Putamen (tissue), 1 donor: ENCODE measurements at places on chromosomes 12 and 14.
A peak's percentile ranks its signal among the peaks of the same experiment; 100 is the strongest.

DNA sequence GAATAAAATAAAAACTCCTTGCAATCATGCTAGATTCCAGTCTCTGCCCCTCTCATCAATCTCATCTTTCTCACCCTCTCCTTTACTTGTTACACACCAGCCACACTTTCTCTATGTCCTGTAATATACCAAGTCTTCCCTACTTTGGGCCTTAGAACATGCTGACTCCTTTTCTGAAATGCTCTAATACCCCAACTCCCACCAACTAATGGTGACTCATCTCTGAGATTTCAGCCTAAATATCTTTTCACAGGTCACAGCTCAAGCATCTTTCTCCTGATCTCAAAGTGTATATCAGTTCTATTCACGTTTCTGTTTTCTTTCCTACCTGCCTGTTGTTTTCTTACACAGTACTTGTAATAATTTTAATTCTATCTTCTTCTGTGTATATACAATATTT is 378.9 kb upstream of the PRICKLE1 start:
- no peak for DNase-seq

- no peak for DNase-seq
These were observed 19.3 kb downstream of the SLC25A3 start for GRCh38 chr12:98612696-98613334.

- no peak for DNase-seq
These were observed 36.6 kb downstream of the DHX37 start for GRCh38 chr12:124952295-124952694.

- no peak for DNase-seq
These were observed 66.6 kb downstream of the LLPH start for GRCh38 chr12:66063916-66064315.

DNA sequence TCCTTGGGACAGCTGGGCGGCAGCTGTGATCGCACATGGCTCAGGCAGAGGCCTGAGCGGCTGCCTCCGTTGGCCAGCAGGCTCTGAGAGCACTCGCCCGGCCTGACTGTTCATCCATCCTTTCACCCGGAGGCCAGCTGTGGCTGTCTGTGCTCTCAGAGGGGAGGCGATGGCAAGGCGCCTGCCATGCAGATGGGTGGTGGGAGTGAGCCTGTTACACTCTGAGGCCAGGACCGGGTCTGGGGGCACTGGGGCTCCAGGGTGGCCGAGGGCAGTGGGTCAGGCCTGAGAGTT is 292.3 kb downstream of the TMEM121 start:
- DNase-seq = no peak

DNA sequence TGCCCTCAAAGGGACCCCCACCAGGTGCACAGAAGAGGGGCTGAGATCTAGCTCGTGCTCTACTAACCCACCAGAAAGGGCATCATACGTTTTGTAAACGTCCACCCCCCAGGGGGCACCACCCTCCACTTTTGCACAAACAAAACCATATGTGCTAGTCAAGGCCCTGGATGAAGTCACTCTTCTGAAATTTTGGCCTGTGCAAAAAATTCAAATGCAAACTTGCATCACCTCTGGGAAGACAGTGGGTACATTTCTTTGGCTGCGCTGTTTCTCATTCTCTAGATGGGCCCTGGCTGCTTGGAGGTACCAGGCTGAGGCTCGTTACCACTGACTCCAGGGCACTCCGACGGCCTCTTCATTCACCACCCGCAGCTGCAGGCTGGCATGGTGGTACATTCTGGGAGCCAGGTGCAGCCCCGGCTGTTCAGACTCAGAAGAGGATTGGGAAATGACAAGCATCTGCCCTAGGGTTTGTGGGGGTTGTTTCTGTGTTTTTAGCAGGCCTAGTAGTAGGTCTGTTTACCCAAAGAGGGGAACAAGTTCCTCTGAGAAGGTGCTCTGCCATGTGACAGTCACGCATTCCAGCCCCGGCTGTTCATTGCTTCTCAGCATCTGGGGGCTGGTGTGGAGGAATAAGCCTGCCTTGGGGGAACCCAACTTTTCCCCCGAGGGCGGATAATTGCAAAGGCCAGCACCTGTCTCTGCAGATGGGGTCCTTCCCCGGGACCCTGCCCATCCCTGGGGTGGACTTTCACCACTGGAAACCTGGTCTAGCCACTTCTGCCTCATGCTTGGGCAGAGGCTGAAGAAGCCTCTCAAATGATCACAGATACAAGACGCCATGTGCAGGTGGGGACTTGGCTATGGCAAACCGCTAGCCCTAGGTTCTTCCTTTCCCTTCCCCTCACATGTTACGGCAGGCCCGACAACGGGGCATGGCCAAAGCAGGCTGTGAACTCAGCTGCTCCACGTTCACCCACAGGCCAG is 147.6 kb downstream of the DPF3 start:
- DNase-seq = no peak

DNA sequence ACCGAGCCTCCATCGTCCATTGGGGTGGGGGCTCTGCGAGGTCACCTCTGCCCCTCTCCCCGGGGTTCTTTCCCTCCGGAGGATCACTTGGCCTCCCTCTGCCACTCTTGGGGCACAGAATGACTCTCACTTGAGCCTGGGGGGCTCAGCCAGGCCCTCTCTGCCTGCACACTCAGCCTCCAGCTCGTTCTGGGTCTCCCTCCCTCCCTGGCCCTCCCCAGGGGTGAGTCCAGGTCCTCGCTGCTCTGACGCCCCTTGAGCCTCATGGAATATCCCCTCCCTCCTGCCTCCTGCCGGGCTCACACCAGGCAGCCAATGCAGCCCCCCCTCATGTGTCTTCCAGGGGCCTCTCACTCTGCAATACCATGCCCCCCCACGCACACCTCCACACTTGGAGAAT is 17.7 kb upstream of the SFSWAP start:
- DNase-seq = no peak

DNA sequence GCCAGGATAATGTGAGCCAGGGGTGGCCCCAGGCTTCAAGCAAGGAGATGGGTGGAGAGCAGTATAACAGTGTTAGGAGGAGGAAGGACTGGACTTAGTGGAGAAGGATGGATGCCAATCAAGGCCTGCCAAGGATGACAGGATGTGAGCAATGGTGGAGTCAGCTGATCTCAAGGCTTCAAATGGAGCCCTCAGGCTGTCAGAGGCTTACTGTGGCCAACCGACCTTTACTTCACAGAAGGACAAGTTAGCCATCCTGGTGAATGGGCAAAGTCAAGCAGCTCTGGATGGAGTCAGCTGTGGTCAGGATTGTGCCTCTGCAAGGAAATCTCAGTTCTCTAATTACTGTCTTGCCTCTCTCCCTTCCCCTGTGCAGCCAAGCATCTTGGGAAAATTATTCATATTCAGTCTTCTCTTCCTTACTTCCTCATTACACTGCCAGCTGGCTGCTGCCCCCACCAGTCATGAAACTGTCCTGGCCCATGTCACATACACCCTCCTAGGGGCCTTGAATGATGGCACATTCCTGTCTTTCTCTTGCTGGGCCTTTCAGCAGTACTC is 7.6 kb upstream of the STAT6 start:
- no peak for DNase-seq

- no peak for DNase-seq
These were observed 1973.0 kb upstream of the FLRT2 start for GRCh38 chr14:83556746-83557453.

DNA sequence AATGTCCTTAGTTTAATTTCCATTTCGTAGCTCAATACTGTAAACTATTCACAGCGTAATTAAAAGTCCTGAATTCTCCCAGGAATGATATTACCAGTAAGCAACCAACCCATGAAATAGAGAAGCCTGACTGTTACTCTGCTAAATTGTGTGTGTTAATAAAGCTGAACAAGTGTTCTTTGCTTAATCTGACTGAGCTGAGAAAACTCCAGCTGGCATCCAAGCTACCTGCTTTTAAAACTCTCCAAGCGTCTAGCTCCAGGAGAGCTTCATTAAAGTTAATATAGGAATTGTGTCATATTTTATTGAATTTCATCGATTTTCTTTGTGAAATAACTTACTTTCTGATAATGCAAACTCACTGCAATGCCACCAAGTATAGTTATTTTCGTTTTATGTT is 524.4 kb downstream of the SLC16A7 start:
- DNase-seq = no peak

DNA sequence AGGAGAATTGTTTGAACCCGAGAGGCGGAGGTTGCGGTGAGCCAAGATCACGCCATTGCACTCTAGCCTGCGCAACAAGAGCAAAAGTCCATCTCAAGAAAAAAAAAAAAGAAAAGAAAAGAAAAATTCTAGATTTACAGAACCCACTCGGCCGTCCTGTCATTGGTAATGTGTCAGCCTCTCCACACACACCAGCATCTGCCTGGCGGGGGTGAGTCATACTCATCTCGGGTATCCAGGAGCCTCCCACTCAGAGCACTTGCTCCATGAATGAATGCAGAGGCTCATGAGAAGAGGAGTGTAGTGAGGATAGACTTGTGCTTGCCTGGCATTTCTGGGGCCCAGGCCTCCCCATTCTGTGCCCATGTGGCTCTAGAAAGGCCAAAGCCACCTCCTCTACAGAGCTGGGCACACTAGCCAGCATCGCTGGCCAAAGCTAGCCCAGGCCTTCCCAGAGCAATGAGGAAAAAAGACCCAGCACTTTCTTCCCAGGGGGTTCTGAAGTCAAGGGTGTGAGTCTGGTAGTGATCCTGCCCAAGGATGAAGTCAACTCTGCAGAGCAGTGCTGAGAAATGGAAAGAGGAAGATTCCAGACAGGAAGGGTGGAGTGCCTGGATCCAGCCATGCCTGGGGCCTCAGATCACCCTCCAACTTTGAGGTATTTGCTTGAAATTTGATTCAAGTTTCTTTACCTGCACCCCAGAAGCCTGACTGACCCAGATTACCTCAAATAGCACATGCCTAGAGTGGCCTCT is 31.2 kb upstream of the KLC1 start:
- peak; percentile 66 for DNase-seq

DNA sequence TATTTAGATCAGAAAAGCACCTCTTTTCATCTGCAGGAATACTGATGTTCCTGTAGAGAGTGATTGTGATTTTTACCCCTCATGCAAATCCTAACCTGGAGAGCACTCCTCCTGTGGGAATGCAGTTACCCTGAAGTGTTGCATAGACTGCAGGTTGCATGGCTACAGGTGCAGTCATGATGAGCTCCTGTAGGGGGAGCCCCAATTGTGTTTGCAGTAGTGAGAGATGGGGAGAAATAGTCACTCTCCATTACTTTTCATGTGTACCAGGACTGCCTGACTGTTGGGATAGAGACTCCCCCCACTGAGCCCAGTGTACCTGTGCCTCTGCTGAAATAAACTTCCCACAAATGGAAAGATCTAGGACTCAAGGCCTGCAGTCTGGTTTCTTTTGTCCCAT is 1086.5 kb downstream of the SLC6A15 start:
- peak; percentile 20 for DNase-seq

GRCh38 chr12:76549131-76549530 is 10.4 kb downstream of the OSBPL8 start:
- no peak for DNase-seq

GRCh38 chr12:1929241-1929984 is 11.0 kb upstream of the CACNA2D4 start:
- no peak for DNase-seq

DNA sequence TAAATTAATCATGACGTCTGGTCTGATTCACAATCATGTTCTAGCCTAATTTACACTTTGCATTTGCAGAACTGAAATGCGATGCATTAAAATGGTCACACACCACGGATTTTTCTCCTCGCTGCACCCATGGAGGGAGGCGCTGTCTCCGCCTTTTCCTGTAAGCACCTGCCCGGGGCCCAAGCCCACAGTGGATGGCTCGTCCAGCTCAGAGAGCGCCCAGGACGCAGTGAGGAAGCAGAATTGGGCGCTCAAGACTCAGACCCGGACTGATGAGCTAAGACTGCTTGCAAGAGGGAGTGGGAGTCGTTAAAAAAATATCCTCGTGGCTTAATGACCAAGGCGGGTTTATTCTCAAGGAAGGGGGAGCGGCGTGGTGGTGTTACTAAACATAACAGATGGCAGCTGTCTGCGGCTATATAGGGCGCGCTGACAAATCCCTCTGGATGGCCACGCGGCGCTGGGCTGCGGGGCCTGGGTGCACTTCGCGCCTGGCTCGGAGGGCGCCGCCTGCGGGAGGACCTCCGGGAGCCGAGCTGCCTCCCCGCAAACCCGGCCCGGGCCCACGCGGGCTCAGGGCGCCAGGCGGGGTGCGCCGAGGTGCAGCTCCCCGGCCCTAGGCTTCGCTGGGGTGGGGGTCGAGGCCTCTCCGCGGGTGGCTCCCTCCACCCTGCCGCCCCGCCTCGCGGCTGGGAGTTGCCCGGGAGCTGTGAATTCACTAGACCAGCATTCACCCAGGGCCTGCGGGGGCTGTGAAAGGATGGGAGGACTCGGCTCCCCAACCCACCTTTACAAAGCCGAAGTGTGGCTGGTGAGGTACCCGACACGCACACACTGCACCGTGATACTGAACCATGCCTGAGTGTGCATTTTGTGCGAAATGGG is 78.7 kb downstream of the PPM1A start:
- peak; percentile 52 for DNase-seq

GRCh38 chr12:103499571-103499970 is 3.8 kb upstream of the C12orf42 start:
- DNase-seq = no peak

GRCh38 chr14:92540472-92541048 is 27.0 kb downstream of the RIN3 start:
- peak; percentile 30 for DNase-seq

DNA sequence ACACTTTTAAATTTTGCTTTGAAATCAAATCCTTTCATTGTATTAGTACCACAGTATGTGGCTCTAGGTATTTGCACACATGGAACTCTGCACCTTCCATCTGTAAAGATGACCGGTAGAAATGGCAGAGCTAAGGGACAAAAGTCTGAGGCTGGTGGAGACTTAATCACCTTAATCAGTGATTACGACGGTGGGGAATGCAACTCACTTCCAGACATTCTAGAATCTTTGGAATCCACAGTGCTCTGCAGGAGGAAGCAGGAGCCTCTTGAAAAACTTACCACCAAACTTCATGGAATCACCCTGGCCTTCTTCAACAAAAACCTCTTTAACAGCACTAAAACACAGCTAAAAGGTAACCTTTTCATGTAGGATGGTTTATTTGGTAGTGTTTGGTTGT is 3.9 kb upstream of the DACT1 start:
- no peak for DNase-seq

DNA sequence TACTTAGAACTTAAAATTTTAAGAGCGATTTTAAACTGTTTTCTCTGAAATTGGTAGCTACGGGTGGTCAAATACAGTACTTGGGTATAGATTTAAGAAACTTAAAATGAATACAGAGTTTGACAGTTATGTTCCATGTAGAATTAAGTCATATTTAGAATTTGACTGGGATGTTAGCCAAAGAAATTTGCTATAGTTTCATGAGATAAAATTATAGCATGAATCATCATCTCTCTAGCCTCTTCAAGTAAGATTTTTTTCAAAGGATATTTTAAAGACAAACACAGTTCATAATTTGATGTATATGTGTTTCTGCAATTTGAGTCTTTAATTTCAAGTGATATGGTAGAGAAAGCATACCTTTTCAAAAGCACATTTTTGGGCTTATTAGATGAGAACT is 41.0 kb downstream of the ZCRB1 start:
- DNase-seq = peak; percentile 10

GRCh38 chr14:65943150-65943549 is 530.6 kb downstream of the FUT8 start:
- no peak for DNase-seq
